ENCODE measurements at places on chromosomes 3 and 15.
A peak's percentile ranks its signal among the peaks of the same experiment; 100 is the strongest.

DNA sequence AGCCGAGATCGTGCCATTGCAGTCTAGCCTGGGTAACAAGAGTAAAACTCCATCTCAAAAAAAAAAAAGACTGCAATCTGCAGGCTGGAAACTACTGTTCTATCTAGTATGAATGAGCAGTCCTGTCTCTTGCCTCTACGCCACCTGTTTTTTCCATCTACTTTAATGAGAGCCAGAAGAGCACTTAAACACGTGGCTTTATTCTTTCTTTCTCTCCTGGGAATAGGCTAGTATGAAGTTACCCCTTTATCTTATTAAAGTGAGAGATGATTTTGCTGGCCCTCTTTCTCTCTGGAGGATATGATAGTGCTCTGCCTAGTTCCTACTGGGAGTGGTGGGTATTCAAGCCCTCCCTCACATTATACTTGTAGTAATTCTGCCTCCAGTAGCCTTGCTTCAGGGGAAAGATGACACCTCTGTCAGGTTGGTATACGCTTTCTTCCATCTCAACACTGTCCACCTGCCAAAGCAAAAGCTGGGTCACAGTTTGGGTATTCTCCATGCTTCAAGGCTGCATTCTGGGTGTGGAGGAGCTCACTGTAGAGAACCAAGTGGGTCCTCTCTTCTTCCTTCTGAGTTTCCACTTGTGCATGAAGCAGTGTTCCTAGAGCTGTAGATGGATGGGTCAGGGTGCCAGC lies 17.8 kb downstream of the MAPKBP1 start:
- no peak for DNase-seq

DNA sequence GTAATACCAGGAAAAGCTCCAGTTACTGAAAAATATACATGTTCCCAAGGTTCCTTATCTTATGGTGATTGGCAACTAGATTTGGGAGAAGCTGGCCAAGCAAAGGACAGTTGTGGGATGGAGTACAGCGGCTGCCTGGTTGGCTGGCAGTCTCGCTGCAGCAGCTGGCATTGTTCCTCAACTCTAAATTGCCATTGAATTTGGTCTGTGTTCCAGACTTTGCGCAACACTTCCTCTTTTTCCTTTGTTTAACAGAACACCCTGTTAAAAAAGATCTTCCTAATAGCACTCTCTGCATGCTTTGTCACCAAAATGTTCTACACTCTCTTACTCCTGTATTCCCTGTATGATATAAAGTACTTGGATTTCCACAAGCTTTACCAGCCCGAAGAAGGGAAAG lies 420.6 kb upstream of the RBMS3 start:
- DNase-seq, result peak; percentile 5

DNA sequence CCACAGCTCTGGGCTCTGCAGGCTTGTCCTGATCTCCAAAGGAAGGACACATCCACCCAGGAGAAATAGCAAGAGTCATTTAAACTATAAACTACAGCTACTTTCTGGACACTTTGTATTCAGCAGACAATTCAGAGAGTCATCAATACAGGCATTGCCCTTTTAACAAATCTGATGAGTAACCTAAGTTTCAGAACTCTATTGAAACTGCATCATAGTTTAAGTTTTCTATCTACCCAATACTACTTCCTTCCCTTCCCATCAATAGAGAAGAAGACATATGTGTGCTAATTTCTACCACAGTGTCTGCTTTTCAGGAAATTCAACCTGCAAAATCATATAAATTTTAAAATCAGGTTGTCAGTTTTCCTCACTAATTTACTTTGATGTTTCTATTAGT lies 736.5 kb downstream of the IGSF11 start:
- DNase-seq, result no peak

GRCh38 chr3:33722626-33723370 lies 4.7 kb upstream of the CLASP2 start:
- DNase-seq, result no peak

- DNase-seq, result no peak
Measured at GRCh38 chr3:162302983-162303624, 806.5 kb downstream of the OTOL1 start.
